Activated T-cell treated with anti-CD3 and anti-CD28 coated beads for 1 hour (primary cell): ENCODE measurements at places on chromosomes 7 and 10.

DNA sequence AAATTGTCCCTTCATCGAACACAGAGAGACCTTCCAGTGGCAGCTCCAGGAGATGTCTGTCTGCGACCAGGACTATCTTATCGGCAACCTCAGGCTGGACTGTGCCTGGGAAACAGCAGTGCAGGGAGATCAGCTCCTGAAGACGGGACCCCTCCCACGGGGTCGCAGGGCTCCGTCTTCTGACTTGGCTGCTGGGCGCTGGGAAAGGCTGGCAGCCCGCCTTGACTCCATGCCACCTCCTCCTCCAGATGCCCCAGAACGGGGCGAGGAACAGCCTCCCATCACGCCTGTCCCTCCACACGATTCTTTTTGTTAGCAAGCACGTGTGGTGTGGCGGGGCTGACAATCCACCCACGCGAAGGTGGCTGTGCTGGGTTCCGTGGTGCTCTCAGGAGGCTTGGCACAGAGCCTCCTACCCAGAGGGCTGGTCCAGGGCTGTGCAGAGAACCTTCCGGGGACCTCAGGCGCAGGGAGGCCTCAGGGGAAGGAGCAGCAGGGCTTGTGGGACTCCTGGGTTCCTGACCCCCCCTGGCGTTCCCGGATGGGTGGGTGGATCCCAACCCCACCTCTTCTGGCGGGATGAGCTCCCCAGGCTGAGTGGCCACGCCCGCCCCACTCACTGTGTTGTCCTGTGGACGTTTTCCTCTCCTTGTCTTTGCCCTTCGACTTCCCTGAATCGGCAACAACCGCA, 47.6 kb upstream of the NKX6-2 start:
- no peak for DNase-seq

DNA sequence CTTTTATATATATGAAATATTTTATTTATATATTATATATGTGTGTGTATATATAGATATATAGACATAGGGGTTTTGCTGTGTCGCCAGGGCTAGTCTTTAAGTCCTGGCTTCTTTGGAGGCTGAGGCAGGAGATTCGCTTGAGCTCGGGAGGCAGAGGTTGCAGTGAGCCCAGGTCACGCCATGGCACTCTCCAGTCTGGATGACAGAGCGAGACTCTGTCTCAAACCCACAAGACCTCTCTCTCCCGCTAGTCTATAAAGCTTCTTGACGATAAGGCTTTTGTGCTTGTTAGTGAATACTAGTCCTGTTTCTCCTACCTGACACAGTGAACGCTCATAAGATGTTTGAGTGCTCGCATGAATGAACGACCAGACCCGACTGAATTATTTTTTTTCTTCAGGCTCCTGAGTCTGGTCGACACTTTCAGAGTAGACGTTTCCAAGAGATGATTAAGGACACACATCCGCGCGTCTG, 577 bp upstream of the DDX21 start:
- DNase-seq: no peak

- no peak for DNase-seq
Measured at GRCh38 chr10:82934429-82934828, 1059.4 kb downstream of the NRG3 start.

GRCh38 chr7:131653418-131654248, 97.2 kb upstream of the PODXL start:
- DNase-seq: no peak

DNA sequence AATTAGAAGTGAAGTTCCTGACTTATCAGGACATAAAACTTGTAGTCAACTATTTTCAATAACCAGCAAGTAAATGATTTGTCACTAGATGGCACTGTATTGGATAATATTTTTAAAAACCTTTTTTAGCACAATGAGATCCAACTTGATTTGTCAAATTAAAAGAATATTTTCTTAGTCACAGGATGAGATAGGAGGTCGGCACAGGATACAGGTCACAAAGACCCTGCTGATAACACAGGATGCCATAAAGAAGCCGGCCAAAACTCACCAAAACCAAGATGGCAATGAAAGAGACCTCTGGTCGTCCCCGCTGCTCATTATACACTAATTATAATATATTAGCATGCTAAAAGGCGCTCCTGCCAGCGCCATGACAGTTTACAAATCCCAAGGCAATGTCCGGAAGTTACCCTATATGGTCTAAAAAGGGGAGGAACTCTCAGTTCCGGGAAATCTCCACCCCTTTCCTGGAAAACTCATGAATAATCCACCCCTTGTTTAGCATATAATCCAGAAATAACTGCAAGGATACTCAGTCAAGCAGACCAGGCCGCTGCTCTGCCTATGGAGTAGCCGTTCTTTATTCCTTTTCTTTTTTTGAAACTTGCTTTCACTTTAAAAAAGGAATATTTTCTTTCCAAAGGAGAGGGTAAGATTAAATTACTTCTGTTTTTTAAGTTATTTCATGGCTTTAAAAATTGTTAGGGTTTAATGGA, 255.7 kb upstream of the MKLN1 start:
- no peak for DNase-seq

DNA sequence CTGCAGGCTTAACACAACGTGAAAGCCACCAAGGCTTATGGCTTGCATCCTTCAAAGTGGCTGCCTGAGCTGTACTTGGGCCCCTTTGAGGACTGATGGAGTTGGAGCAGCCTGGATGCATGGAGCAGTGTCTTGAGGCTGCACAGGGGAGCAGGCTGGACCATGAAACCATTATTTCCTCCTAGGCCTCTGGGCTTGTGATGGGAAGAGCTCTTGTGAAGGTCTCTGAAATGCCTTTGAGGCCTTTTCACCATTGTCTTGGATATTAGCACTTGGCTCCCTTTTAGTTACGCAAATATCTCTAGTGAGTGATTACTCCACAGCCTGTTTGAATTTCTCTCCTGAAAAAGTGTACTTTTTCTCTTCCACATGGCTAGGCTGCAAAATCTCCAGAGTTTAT, 201.2 kb upstream of the NPY start:
- no peak for DNase-seq

- no peak for DNase-seq
Measured at GRCh38 chr7:120991581-120991980, 3.1 kb downstream of the CPED1 start.

GRCh38 chr7:106640368-106641141, 20.4 kb downstream of the CCDC71L start:
- DNase-seq: no peak

DNA sequence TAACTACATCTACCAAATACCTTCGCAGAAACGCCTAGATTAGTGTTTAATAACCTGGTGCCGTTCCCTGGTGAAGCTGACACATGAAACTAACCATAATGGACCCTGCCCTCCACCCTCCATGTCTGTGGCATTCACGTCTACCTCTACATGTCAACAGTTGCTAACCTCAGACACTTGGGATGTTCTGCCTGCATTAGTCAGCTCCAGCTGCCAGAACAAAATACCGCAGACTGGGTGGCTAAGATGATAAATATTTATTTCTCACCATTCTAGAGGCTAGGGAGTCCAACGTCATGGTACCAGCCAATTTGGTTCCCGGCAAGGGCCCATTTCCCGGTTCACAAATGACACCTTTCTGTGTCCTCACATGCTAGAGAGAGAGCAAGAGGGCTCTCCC, 118.5 kb upstream of the CHST15 start:
- DNase-seq: no peak
